Activated CD4-positive, alpha-beta T cell treated with anti-CD3 and anti-CD28 coated beads for 36 hours (primary cell): ENCODE measurements at places on chromosomes 2 and 18. TPM values are rescaled to one million over a fixed set of nuclear protein-coding genes. Genes with fewer than 3 reads are reported as not detected.

The IL18R1 gene
- 23.4 TPM for total RNA-seq

The ITGB1BP1 gene
- total RNA-seq = 89.7 TPM

The SLC38A11 gene
- total RNA-seq = not detected

The ST6GAL2 gene
- total RNA-seq = not detected

The TLX2 gene
- 0.18 TPM for total RNA-seq

The SLC9A2 gene
- total RNA-seq = 0.04 TPM

The SDC1 gene
- not detected for total RNA-seq

The SERPINB4 gene
- not detected for total RNA-seq

The KLHL30 gene
- not detected for total RNA-seq

DNA sequence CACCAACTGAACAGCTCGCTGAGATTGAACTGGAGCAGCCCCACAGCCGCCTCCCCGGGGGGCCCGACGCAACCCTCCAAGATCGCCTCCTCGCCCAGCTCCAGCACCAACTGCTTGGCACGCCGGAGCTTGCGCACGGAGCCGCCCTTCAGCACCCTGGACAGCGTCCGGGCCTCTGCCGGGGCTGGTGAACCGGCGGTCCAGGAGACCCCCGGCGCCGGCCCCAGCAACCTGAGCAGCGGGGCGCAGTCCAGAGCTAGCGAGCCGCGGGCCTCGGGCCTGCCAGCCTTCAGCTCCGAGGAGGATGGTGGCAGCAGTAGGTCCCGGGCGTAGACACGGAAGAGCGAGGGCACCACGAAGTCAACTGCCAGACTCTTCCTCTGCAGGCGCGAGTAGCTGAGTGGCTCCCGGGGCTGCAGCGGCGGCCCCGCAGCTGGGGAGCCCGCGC is 1.2 kb downstream of the ALK start:
- peaks cover 11% of the 10 kb centered on the region for H3K4me1 ChIP-seq
- peaks cover 61% of the 10 kb centered on the region for H3K27me3 ChIP-seq
- DNase-seq = peak; percentile 79

DNA sequence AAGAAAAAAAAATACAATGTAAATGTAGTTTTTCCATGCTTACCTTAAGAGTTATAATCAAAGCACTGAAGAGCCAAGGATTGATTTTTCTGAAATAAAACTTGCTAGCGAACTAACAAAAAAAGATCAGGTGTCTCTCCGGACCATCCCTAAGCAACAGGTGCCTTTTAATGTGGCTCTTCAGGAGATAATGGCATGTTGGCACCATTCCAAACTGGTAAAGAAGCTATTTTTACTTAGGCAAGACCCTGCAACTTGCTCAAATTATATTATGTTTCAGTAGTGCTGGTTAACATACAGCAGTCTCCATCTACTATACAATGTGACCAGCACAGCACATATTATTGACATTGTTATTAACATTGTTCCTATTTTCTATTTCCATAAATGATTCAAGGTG is 2.3 kb upstream of the GCC2 start:
- H3K4me3 ChIP-seq = no peak overlapping the region
- H3K27ac ChIP-seq = no peak overlapping the region
- no peak for DNase-seq
- no peaks in the 10 kb centered on the region for H3K27me3 ChIP-seq

GRCh38 chr18:44474591-44474990 is 206.1 kb upstream of the SETBP1 start:
- no peak overlapping the region for H3K27ac ChIP-seq
- H3K4me3 ChIP-seq = no peak overlapping the region
- H3K4me1 ChIP-seq = no peaks in the 10 kb centered on the region
- H3K36me3 ChIP-seq = no peaks in the 10 kb centered on the region
- H3K27me3 ChIP-seq = no peaks in the 10 kb centered on the region
- no peak for DNase-seq

DNA sequence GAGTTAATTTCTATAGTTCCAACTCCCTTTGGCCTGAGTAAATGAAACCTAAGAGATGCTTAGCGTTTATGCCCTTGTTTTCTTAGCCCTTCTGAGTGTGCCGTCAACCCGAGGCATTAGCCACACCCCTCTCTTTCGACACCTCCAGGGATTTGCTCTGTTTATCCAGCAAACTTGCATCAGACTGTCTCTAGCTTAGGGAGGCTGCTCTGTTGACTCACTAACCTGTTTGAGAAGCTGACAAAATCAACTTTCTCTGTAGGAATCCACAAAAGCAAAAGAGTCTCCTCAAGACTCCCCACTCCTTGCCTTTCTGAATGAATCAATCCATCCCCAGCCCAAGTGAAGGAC is 317.6 kb downstream of the TNS1 start:
- H3K4me3 ChIP-seq = no peak overlapping the region
- H3K36me3 ChIP-seq = no peaks in the 10 kb centered on the region
- H3K4me1 ChIP-seq = no peaks in the 10 kb centered on the region
- peaks cover 2% of the 10 kb centered on the region for H3K27me3 ChIP-seq

DNA sequence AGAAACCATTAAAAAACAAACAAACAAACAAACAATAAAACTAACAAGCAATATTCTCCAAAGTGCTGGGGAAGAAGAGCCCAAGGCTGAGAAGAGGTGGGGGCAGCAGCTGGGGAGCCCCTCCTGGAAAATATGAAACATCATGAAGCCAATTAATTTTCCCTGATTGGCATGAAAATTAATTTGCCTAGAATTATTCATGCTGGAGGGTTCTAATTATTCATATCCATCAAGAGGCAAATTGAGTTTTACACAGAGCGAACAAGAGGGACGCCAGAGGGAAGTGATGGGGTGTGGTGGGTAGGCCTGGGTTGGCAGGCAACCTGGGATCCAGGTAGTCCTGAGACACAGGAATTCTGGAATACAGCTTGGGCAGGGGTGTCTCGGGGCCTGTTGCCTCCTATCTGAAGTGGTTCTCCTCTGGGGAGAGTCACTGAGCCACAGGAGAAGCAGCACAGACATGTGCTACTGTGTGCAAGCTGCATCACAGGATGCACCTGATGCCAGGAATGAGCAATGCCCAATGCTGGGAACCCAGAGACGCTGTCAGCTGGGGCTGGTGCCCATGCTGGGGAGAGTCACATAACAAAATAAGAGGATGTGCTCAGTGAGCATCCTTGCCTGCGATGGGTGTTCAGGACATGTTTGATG is 100.5 kb downstream of the TEX51 start:
- no peaks in the 10 kb centered on the region for H3K4me1 ChIP-seq
- no peak overlapping the region for H3K27ac ChIP-seq
- H3K27me3 ChIP-seq = no peaks in the 10 kb centered on the region
- H3K4me3 ChIP-seq = no peak overlapping the region
- no peaks in the 10 kb centered on the region for H3K36me3 ChIP-seq

GRCh38 chr2:35891936-35892335 is 463.6 kb upstream of the CRIM1 start:
- DNase-seq = no peak
- H3K27ac ChIP-seq = no peak overlapping the region
- peaks cover 10% of the 10 kb centered on the region for H3K4me1 ChIP-seq
- no peaks in the 10 kb centered on the region for H3K36me3 ChIP-seq
- no peak overlapping the region for H3K4me3 ChIP-seq
- no peaks in the 10 kb centered on the region for H3K27me3 ChIP-seq

DNA sequence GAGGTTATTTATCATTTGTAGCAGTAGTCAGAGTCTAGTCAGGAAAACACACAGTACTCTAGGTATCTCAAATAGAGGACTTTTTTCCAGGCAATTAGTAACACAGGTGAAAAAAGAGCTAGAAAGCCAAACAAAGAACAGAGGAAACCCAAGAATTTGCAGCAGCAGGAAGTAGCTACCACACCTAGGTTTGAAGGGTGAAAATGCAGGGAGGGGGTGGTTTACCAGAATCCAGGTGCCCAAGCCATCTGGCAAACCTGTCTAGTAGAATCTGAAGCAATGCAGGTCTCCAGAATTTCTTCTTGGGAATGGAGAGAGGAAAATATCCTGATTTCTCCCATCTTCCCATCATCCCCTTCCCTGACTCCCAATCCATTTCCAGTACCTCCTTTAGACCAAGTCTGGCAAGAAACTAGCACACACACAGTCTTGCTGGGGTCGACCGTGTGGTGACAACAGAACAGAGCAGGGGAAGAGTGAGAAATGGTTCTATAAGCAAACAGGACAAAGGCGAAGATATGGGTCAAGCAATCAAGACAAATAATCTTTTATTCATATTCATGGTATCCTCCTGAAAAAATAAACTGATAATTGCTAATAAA is 231.9 kb upstream of the MMADHC start:
- H3K4me1 ChIP-seq = no peaks in the 10 kb centered on the region
- no peak for DNase-seq
- no peak overlapping the region for H3K27ac ChIP-seq
- H3K27me3 ChIP-seq = no peaks in the 10 kb centered on the region
- H3K36me3 ChIP-seq = no peaks in the 10 kb centered on the region
